ENCODE measurements at places on chromosomes 16 and 17. TPM values are rescaled to one million over a fixed set of nuclear protein-coding genes. Genes with fewer than 3 reads are reported as not detected.

The MMP28 gene
- 2.6 TPM for total RNA-seq

DNA sequence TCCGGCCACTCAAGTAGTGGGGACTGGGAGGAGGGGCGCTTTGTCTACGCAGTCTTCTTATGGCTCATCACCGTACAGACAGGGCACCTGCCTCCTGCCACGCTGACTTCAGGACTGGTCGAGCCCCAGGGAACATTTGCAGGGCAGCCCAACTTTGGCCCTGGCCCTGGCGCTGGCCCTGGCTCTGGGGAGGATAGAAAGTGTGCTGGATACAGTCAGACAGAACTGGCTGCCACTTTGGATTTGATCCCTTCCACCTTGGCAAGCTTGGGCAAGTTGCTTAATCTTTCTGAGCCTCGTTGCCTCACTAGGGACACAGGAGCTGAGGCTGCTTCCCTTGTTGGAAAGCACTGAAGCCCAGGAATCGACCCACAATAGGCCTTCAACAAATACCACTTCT lies 13.6 kb downstream of the LGALS9 start:
- H3K4me3 ChIP-seq, result no peak overlapping the region
- no peak overlapping the region for H3K27ac ChIP-seq
- no peaks in the 10 kb centered on the region for H3K4me1 ChIP-seq
- H3K27me3 ChIP-seq, result no peaks in the 10 kb centered on the region
- DNase-seq, result no peak

GRCh38 chr16:64858076-64858475 lies 263.8 kb downstream of the CDH11 start:
- H3K36me3 ChIP-seq, result no peaks in the 10 kb centered on the region
- H3K27ac ChIP-seq, result no peak overlapping the region
- no peak for DNase-seq
- H3K4me3 ChIP-seq, result no peak overlapping the region
- no peaks in the 10 kb centered on the region for H3K27me3 ChIP-seq

The C17orf78 gene
- not detected for total RNA-seq

- H3K27me3 ChIP-seq, result no peaks in the 10 kb centered on the region
- peaks cover 23% of the 10 kb centered on the region for H3K4me1 ChIP-seq
- no peak overlapping the region for H3K4me3 ChIP-seq
- no peak overlapping the region for H3K27ac ChIP-seq
- no peaks in the 10 kb centered on the region for H3K36me3 ChIP-seq
- no peak for DNase-seq
These were observed 20.7 kb downstream of the TOM1L2 start for GRCh38 chr17:17951524-17951923.

The SLFN14 gene
- total RNA-seq, result not detected

- H3K27me3 ChIP-seq, result no peaks in the 10 kb centered on the region
- H3K27ac ChIP-seq, result peak overlapping the region; percentile 88
- peak overlapping the region; percentile 95 for H3K4me3 ChIP-seq
- peaks cover 9% of the 10 kb centered on the region for H3K4me1 ChIP-seq
- peaks cover 12% of the 10 kb centered on the region for H3K36me3 ChIP-seq
These were observed 655 bp downstream of the HIRIP3 start for GRCh38 chr16:29994600-29995323.

The HEATR9 gene
- not detected for total RNA-seq

- H3K27ac ChIP-seq, result no peak overlapping the region
- H3K4me3 ChIP-seq, result no peak overlapping the region
- no peaks in the 10 kb centered on the region for H3K4me1 ChIP-seq
- peak; percentile 27 for DNase-seq
- H3K27me3 ChIP-seq, result peaks cover 9% of the 10 kb centered on the region
These were observed 23.1 kb upstream of the C16orf78 start for GRCh38 chr16:49350265-49351095.

The AURKB gene
- total RNA-seq, result 141 TPM

The SAMD14 gene
- 1.5 TPM for total RNA-seq

- H3K27me3 ChIP-seq, result peaks cover 7% of the 10 kb centered on the region
- no peaks in the 10 kb centered on the region for H3K4me1 ChIP-seq
- H3K36me3 ChIP-seq, result no peaks in the 10 kb centered on the region
- no peak overlapping the region for H3K27ac ChIP-seq
- no peak overlapping the region for H3K4me3 ChIP-seq
These were observed 32.4 kb upstream of the CDYL2 start for GRCh38 chr16:80836846-80837245.

The RGS9 gene
- 8.6 TPM for total RNA-seq

The TMC8 gene
- total RNA-seq, result 7.8 TPM

The ABCA10 gene
- 0.34 TPM for total RNA-seq

The MAP2K3 gene
- total RNA-seq, result 96.7 TPM

GRCh38 chr17:319266-319665 lies 33.3 kb downstream of the RPH3AL start:
- no peak overlapping the region for H3K27ac ChIP-seq
- H3K27me3 ChIP-seq, result no peaks in the 10 kb centered on the region
- no peak overlapping the region for H3K4me3 ChIP-seq
- no peaks in the 10 kb centered on the region for H3K4me1 ChIP-seq
- H3K36me3 ChIP-seq, result no peaks in the 10 kb centered on the region

GRCh38 chr17:72723711-72724110 lies 368.8 kb downstream of the SLC39A11 start:
- peaks cover 4% of the 10 kb centered on the region for H3K4me1 ChIP-seq
- H3K27ac ChIP-seq, result no peak overlapping the region
- DNase-seq, result no peak
- H3K36me3 ChIP-seq, result no peaks in the 10 kb centered on the region

DNA sequence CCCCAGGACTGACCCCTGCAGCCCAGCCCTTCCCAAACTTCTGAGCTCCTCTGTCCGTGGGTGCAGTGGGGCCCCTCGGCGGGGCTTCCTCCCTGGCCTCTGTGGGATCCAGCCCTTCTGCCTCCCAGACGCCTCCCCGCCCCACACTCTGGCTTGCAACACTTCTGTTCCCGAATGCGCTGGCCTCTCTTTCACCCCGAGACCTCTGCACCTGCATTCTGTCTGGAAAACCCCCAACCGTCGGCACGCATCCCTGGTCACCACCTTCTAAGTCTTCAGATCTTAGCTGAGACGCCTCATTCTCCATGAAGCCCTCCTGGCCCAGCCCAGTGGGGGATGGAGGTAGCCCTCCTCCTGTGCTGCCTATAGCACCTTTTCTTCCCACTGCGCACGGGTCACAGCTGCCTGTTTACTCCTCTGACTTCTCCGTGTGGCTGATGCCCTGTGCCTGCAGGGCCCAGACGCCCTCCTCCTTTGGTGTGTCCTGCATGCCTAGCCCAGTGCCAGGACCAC lies 26.4 kb downstream of the TMEM235 start:
- H3K36me3 ChIP-seq, result no peaks in the 10 kb centered on the region
- no peak overlapping the region for H3K27ac ChIP-seq
- H3K4me1 ChIP-seq, result peaks cover 6% of the 10 kb centered on the region
- no peaks in the 10 kb centered on the region for H3K27me3 ChIP-seq

DNA sequence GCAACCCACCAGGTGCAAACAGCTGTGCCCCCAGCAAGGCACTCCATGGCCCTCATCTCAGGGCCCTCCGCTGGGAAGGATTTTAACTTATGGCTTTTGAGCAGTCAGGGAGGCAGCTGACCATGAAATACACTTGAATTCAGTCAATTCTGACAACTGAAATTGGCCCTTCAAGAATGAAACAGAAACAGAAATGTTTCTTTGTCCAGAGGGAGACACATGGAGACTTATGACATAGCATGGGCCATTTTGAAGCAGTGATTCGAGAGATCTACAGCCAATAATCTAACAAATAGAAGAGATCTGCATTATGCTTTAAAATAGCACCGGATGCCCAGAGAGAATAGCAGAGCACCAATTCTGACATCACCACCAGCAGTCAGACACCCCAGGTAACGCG lies 7.5 kb downstream of the CACNG1 start:
- H3K36me3 ChIP-seq, result no peaks in the 10 kb centered on the region
- no peak overlapping the region for H3K27ac ChIP-seq
- no peak for DNase-seq
- no peaks in the 10 kb centered on the region for H3K4me1 ChIP-seq
- H3K4me3 ChIP-seq, result no peak overlapping the region

DNA sequence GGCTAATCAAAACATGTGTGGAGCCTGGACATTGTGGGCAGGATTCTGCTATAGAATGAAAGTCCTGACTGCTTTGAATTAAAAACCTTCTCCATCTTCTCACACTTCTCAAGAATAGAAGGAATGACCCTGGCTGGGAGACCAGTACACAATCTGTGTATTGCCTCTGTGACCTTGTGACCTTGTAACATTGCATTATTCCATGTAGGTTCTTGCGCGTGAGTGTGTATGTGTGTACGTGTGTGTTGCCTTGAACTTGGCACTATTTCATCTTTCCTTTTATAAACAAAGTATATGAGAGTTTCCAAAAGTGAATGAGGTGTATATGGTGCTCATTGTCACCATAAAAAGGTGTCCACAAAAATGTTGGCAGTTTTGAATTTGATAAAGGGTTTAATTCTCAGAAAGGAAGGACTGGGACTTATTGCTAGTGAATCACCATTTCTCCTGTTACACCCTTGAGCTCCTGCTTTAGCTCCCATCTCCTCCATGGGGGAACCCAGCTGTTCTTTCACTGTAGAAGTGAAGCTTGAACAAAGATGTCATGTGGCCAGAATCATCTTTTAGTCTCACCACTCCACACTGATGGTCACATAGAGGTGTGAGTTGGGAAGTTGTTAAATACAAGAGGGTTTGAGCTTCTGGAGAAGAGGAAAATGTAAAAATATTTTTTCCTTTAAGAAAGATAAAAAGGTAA lies 244.9 kb downstream of the FTO start:
- no peak for DNase-seq
- no peak overlapping the region for H3K27ac ChIP-seq
- H3K27me3 ChIP-seq, result no peaks in the 10 kb centered on the region

DNA sequence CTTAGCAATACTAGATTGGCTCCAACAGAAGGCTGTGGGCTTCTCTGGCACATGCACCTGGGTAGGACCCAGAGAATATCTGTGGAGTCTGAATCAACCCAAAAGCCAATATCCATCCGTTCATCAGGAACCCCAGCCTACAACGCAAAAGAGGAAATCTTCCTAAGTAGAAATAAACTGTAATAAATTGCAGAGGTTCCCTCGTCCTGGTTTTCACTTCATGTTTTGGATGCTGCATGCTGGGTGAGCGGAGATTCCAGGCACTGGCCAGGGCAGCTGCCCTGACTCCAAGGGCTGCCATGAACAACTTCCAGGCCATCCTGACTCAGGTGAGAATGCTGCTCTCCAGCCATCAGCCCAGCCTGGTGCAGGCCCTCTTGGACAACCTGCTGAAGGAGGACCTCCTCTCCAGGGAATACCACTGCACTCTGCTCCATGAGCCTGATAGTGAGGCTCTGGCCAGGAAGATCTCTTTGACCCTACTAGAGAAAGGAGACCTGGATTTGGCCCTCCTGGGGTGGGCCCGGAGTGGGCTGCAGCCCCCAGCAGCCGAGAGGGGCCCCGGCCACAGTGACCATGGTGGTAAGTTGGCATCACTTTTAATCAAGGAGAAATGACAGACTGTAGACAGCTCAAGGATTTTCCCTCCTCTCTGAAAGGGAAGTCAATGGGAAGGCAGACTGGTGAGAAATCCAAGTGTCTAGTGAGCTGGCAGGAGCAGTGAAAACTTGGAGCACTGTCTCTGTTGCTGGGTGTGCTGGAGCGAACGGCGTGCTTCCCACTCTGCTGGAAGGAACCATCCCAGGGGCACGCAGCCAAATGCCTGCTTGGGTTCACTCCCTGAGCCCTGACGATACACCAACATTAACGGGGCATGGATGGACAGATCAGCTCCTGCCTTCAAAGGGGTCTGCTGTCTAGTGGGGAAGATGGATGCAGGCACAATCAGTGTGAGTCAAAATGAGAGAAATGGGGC lies 10.7 kb upstream of the CIITA start:
- H3K4me1 ChIP-seq, result peaks cover 14% of the 10 kb centered on the region
- no peak overlapping the region for H3K27ac ChIP-seq
- H3K27me3 ChIP-seq, result peaks cover 11% of the 10 kb centered on the region
- DNase-seq, result no peak

DNA sequence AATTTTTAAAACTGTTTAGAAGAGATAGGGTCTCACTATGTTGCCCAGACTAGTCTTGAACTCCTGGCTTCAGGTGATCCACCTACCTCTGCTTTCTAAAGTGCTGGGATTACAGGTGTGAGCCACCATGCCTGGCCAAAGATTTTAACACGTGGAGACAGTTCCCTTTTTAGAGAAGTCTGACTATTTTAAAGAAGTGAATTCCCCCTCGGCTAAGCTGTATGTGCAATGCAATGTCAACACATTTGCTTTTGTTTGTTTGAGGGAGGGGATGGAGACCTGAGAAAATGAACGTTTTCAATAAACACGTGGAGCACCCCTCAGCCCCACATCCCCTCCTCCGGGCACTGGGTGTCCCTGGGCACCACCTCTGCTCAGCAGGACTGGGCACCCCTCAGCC lies 14.3 kb upstream of the RNPS1 start:
- DNase-seq, result no peak
- H3K4me1 ChIP-seq, result no peaks in the 10 kb centered on the region
- H3K36me3 ChIP-seq, result no peaks in the 10 kb centered on the region
- no peak overlapping the region for H3K4me3 ChIP-seq
- no peak overlapping the region for H3K27ac ChIP-seq

DNA sequence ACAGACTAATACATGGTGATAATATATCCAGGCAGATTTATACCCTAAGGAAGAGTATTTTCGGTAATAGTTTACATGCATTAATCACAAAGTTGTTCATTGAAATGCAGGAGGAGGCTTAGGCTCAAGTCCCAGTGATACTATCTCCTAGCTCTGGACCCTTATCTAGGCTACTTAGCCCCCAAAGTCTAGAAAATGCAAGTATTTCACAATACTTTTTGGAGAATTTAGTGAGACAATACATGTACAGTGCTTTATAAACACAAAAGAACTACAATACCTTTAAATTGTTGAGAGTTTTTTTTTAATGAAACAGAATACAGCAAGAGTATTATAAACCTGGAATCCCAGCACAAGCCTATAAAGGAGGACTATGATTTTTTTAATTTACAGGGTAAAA lies 473.9 kb downstream of the HS3ST3B1 start:
- no peak for DNase-seq
- no peaks in the 10 kb centered on the region for H3K36me3 ChIP-seq
- H3K27ac ChIP-seq, result no peak overlapping the region
- H3K4me1 ChIP-seq, result no peaks in the 10 kb centered on the region
- no peaks in the 10 kb centered on the region for H3K27me3 ChIP-seq

DNA sequence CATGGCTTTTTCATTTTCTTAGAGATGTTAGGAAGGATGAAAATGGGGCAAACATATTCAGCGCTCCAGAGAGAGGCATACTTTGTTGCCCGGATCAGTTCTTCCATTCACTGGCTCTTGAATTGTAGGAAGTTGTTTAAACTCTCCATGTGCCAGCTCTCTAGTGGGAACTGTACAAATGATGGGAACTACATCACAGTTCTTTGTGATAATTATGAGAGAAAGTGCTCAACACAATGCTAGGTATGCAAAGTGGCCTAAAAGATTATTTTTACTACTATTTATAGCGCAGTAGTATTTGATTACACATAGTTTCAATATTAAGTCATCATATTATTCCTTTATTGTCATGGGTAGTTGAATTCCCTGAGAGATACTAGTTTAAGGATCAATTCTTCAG lies 268.5 kb downstream of the RBFOX1 start:
- H3K4me3 ChIP-seq, result no peak overlapping the region
- H3K27ac ChIP-seq, result no peak overlapping the region
- no peaks in the 10 kb centered on the region for H3K36me3 ChIP-seq
- no peaks in the 10 kb centered on the region for H3K27me3 ChIP-seq
- no peak for DNase-seq
- no peaks in the 10 kb centered on the region for H3K4me1 ChIP-seq
